ENCODE measurements at places on chromosomes 12 and 14.

- no peak for DNase-seq
These were observed 119.0 kb downstream of the RFLNA start for GRCh38 chr12:124413915-124414314.

DNA sequence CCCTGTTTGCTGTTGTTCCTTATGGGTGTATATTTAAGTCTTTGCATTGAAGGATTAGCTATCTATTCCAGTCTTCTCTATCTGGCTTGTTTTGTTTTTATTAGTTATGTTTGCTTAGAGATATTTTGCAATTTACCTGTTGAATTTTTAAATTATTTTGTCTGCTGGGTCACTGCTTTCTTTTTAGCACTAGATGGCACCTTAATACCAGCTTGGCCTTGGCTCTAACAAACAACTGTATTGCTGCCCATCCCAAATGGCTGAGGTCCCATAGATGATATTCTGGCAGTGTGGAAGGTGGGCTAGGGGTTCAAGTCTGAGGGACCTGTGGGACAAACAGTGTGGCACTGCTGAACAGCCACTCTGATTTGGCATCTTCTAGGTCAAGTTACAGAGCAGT lies 144.0 kb upstream of the FBXO33 start:
- DNase-seq, result no peak

- no peak for DNase-seq
These were observed 256.3 kb upstream of the SFSWAP start for GRCh38 chr12:131454418-131455217.

GRCh38 chr14:101627915-101628262 lies 66.6 kb downstream of the DIO3 start:
- no peak for DNase-seq

GRCh38 chr12:12442548-12443071 lies 85.7 kb downstream of the BORCS5 start:
- DNase-seq, result no peak

DNA sequence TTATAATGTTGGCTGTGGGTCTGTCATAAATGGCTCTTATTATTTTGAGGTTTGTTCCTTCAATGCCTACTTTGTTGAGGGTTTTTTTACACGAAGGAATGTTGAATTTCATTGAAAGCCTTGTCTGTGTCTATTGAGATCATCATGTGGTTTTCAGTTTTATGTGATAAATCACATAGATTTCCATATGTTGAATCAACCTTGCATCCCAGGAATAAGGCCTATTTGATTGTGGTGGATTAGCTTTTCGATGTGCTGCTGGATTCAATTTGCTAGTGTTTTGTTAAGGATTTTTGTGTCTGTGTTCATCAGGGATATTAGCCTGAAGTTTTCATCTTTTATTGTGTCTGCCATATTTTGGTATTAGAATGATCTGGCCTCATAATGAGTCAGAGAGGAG lies 27.6 kb downstream of the SLC2A13 start:
- DNase-seq, result no peak

- DNase-seq, result no peak
These were observed 18.1 kb downstream of the JDP2 start for GRCh38 chr14:75445963-75446362.

DNA sequence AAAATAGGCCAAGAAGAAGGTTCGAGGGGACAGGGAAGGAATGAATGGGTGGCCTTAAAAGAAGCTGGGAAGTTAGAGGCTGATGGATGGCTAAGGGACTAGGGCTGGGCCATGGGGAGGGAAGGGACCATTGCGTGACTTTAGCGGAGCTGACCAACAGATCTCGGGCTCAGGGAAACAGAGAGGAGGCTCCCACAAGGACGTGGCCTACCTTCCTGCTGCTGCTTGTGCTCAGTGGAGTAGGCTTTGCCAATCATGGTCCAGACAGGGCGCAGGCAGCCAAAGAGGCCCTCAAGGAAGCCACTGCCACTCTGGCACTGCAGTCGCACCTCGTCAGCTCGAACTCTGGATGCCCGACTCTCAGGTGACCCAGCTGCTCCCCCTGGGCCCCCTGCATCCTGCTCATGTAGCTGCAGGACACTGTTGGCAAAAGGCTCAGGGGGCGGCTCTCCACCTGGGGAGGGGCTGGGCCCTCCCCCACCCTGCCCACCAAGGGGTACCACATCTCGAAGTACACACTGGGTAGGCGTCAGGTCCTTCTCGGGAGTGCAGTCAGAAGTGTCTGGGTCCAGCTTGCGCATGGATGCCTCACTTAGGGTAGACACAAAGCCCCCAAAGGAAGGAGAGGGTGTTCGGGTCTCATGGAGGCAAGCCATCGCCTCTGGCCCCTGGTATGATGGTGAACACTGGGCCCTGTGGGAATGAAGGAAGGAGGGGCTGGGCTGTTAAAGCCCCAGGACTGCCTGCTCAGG lies 12.3 kb downstream of the MAP3K12 start:
- no peak for DNase-seq

GRCh38 chr12:82880442-82880901 lies 193.8 kb downstream of the TMTC2 start:
- no peak for DNase-seq

DNA sequence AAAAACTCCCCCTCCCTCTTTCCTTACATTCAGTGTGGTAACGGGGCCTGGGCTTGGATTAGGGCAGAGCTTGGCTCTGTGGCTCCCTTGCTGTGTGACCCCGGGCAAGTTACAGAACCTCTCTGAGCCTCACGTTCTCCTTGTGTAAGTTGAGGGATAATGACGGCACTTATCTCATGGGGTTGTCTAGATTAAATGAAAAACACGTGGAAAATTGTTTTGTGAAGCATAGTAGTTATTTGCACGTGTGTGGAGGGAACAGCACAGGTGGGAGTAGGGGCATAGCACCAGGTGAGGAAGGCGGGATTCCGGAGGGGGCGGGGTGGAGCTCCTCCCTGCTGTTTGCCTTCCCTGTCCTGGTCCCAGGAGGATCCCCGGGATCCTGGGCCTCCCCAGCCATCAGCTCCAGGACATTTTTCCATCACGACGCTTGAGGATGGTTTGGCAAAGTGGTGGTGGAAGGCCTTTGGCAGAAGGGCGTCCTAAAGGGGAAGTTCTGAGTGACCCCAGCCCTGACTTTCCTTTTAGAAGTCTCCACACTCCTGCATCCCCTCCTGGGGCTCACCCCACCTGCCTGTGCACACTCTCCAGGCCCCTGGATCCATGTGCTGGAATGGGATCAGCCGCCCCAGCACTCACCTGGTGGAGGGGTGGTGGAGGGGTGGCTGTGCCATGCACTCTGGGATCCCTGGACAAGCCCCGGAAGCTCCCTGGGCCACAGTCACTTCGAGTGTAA lies 22.7 kb downstream of the LRTM2 start:
- no peak for DNase-seq

- DNase-seq, result no peak
These were observed 73.8 kb upstream of the BDKRB2 start for GRCh38 chr14:96130854-96131253.

GRCh38 chr14:79573486-79573885 lies 637.8 kb downstream of the DIO2 start:
- no peak for DNase-seq

DNA sequence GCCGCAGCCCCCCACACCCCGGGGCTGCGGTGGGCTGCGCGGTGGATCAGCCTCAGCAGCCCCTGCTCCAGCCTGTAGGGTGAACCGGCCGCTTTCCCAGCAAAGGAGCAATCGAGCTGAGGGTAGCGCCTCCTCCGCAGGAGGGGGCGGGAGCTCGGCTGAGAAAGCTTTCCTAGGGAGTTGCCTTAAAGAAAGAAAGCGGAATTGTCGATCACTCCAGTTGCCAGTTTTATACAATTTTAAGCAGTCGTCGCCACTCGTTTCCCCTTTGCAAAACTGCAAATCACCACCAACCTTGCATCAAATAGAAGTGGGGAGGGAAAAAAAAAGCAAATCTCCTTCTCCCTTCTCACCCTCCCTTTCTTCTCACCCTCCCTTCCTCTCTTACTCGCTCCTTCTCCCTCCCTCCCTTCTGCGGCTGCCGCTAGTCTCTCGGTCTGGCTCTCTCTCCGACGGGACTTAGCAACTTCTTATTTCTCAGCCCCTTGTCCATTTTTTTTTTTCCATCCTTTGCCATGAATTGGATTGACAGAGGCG lies at the start of gene PDE3A:
TSS of gene PDE3A (plus strand) at position 424 of the 537 bp plus-strand sequence. CDS start 748 bp downstream, outside the sequence.
- no peak for DNase-seq

DNA sequence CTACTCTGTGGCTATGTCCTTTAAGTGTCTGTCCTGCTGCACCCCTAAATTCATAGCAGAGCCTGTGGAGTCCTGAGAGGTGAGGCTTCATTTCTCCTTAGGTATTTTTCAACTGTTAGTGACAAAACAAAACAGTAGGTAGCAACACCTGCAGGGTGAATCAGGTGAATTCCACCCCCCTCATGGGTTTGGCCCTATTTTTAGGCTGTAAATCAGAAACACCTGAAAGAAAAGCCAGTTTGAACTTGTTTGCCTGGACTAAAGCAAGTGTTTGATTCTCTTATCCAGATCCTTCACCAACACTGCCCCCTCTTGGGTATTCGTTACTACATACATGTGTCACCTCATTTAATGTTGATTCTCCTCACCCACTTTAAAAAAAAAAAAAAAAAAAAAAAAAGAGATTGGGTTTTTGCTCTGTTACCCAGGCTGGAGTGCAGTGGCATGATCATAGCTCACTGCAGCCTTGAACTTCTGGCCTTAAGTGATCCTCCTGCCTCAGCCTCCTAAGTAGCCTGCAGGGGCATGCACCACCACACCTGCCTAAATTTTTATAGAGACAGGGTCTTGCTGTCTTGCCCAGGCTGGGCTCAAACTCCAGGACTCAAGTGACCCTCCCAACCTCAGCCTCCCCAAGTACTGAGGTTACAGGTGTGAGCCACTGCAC lies 10.3 kb downstream of the TBPL2 start:
- no peak for DNase-seq

DNA sequence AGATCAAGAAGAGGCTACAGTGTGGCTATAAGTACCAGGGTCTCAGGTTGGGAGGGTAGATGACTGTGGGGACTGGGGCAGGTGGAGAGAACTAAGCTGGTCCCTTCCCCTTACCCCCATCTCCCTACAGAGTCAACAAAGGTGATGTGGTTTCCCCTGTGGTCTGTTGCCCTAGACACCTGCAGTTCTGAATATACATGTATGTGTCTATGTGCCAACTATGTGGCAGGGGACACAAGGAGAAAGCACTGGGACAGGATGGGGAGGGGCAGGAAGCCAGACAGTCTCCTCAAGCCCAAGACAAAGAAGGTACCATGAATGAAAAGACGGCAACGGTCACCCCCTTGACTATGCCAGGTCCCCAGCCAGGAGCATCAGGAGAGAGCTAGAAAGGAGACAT lies 4.5 kb upstream of the HDAC7 start:
- DNase-seq, result no peak

- DNase-seq, result no peak
These were observed 25.5 kb upstream of the NAA30 start for GRCh38 chr14:57364659-57365450.

DNA sequence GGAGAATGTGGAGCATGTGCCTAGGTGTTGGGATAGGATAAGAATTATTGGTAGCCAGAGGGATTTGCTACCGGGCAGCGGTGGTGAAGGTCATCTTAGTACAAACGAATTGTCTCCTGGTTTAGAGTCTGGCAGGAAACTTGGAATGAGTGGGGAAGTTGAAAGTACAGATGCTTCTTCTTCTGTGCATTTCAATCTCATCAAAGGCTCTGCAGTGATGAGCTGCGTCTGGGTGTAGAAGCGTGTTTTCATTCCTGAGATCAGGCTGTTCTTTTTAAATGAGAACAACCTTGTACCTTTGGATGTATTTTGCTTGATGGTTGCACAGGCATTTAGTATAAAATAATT lies 2.1 kb downstream of the WNK1 start:
- no peak for DNase-seq

DNA sequence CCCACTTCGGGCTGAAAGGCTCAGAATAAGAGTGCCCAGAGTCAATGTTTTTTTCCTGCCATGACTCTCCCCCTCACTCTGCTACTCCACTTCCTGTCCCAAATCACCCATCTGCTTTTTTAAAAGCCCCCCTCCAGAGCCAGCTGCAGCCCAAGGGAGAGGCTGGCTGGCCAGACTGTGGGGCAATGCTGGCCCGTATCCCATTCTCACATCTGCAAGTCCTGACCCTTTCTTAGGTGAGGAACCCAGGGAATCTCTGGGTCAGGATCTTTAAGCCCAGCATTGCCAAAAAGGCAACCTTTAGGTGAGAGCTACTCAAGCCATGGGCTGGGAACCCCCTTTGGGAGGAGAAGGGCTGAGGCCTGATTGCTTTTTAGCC lies 1.7 kb upstream of the ITGA5 start:
- DNase-seq, result no peak

DNA sequence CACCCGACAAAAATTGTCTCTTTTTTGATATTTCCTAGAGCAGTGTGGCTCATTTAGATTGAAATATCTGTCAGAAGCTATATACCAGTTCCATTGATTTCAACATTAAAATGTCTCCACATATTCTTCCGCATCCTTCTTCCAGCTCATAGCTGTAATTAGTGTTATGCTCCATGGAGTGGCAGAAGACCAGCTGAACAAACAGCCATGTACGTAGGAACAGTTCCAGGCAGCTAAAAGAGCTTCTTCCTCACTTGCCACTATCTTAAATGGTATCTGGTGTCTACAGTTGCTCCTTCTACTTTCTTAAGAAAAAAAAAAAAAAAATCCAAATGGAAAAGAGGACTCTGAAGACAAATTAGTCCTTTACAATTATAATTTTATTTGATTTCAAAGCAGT lies 848.0 kb downstream of the DIO2 start:
- DNase-seq, result no peak

DNA sequence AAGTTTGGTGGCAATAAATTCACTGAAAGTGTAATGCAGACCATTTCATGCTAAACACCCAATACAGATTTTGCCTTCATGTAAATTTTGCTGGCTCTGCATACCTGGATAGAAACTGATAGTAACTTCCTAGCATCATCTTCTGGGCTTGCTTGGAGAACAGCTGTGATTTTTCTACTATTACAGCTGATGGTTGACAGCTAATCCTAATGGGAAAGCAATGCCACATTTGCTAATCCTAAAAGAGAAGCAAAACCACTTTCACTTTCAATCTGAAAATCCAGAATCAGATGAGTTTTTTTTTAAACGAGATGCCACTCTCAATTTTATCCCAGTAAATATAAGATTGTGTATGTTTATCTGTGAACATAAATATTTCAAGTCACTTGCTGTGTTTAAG lies 1035.9 kb downstream of the TRHDE start:
- DNase-seq, result no peak

DNA sequence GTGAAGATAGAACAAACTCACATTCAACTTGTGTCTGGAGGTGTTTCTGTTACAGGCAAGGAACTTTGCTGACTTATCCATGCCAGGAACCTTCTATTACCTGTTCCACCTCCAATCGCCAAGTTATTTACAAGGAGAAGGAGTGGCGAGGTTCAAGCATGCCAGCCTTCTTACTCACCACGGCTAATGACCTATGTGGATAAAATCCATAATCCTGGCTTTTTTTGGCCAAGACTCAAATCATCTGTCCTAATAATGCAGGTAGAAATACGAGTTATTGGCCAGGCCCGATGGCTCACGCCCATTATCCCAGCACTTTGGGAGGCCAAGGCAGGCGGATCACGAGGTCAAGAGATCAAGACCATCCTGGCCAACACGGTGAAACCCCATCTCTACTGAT lies 241.6 kb downstream of the TMEM132D start:
- DNase-seq, result no peak

DNA sequence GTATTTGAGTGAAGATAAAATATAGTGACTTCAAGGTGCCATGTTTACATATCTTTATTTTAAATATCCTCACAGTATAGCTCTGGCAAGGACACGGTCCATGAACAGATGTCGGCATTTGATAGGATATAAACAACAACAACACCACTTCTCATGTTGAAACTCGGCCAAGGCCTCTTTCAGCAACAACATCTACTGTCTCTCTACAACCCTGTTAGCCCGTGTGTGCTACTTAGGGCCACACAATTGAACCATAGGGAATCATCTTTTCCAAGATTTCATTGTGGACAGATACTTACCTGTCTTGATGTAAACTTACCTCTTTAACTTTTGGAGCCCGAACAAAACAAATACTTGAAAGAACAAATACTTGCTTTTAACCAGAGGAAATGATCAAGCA lies 168.7 kb upstream of the SSTR1 start:
- no peak for DNase-seq
